ENCODE measurements at places on chromosomes 2 and 18.

DNA sequence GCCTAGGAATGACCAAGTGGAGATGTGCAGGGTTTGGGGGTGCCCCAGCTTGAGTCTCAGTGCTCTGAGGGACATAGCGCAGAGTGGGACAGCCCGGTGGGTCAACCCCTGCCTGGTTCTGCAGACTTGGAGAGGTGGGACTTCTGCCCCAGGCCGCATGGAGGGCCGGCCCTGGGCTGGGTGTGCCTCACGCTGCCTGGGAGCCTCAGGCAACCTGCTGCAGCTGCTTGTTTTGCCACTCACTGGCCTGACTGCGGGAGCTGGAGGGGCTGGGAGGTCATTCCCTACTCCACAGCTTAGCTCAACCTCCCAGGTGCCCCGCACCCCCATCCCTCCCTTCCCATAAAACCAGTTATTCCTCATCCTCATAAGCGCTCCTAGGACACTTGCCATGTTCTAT, 33.1 kb downstream of the ODC1 start:
- DNase-seq = no peak

DNA sequence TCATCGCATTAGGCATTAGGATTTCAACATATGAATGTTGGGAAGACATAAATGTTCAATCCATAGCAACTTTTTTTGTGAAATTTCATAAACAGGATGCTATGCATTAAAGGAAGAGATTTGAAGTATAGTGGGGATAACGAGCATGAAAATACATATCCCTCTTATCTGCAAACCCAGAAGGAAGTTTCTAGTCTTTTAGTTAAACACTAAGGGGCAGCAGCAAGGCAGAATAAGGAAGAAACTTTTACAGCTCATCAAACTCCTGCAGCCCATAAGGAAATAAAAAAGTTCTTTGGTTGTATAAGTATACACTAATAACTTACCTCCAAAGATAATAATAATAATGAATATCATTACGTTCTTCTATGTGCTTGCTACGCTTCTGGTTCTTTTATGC, 81.5 kb downstream of the CD226 start:
- DNase-seq = no peak

DNA sequence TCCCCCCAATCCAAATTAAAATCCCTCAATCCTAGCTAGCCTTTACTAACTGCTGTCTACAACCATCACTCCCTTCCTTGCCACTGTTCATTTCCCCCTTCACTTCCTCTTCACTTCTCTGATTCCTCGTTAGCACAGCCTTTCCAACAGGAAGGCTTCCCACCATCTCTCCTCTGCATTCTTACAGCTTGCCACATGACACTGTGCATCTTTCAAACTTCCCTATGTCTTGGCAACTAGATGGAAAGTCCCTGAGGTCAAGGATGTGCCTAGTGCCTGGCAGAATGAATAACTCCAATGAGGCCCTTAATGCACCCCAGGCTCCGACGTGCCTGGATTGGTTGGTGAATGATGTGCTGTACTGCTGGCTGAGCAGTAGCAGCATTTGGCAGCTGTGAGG, 15.2 kb downstream of the SAP130 start:
- DNase-seq = peak; percentile 12

- DNase-seq = no peak
These were observed 105.8 kb upstream of the SPOPL start for GRCh38 chr2:138395565-138396306.

DNA sequence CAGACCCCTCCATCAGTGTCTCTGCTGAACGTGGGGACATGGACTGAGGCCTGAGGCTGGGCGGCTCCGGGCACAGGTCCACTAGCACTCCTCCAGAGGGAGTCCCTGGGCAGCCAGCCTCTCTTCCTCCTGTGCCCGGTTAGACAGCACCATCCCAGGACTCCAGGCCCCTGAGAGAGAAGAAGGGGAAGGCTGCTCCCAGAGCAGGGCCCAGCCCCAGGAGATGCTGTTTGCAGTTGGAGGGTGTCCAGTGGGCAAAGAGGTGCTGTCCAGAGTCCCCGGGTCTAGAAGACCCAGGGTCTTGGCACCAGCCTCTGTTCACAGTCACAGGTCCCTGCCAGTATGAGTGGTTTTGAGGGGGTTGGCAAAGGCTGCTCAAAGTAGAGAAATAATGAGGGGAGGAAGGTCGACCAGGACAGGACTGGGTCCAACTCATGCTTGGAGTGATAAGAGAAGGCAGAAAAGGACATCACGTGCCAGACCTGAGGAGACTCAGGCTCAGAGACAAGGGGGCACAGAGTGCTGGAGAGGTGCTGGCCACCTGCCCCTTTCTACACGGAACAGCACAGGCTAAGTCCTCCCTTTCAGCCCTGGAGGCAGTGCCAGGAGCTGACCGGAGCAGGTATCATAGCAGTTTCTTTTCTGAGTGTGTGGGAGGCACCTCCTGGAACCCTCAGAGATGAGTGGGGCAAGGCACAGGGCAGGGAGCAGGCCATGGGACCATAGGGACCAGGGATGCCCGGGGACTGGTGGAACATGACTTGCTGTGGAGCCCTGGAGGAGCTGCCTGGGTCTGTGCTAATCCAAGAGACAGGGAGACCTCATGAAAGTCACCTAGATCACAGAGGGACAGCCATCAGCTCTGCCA, 21.1 kb downstream of the CRACDL start:
- DNase-seq = no peak

GRCh38 chr2:120572226-120572625, 163.4 kb upstream of the GLI2 start:
- no peak for DNase-seq

DNA sequence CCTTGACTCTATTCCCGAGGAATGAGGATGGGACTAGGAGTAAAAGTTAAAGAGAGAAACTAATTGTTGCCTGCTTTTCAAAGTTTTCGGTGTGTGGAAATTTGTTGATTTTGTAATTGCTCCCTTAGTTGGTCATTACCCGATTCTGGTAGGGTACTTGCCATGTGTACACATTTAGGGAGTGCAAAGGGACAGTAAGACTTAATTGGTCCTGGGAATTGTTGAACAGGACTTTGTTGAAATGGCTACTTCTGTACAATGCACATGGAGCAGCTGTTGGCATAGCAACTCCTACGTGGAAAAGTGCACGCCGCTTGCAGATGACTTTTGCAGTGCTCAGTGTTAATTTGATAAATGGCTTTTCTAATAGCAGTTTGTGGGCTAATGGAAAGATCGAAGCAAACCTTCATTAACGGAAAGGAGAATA, 22.9 kb downstream of the EPAS1 start:
- DNase-seq = no peak

- peak; percentile 77 for DNase-seq
These were observed 1.5 kb upstream of the GPBAR1 start for GRCh38 chr2:218259099-218259961.

DNA sequence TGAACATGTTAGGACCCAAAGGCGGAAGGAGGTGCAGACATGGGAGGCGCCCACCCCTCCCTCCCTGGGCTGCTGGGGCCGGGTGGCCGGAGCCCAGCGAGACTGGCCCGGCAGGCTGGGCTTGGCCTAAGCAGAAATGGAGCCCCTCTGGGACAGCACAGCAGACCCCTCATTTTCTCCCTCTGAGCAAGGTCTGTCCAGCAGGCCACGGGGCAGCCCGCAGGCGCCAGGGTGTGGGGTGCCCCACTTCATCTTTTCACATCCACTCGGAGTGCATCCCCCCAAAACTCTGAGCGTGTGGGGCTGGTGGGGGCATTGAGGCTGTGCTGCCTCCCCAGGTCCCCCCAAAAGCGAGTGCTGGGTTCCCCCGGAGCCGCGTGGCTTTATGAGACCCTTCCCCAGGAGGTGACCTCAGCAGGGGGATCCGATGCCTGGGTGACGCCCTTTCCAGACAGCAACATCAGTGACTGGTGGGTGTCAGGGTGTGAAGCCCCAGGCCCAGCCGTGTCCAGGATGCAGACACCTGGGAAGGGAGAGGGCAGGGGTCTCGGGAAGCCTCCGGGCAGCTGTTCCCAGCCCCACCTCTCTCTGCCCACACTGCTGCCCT, 36.7 kb upstream of the GPC1 start:
- DNase-seq = no peak

- no peak for DNase-seq
These were observed 37.0 kb downstream of the LBH start for GRCh38 chr2:30268296-30268871.

DNA sequence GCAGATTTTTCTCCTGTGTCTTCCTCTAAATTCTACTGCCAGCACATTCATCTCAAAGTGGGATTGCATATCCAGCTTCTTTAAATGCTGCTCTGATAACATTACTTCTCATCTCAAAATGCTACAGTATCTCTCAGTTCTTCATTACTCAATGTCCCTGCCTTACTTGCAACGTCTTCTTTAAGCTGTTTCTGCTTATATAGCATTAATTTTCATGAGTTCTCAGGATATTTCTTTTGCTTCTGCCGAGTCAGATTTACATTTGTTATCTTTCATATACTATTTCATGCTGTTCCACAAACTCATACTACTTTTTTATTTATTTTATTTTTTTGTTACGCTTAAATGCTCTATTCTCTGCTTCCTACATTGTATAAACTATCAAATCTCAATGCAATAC, 1223.5 kb upstream of the FAM98A start:
- no peak for DNase-seq

GRCh38 chr2:16744521-16744920, 78.9 kb upstream of the CYRIA start:
- no peak for DNase-seq

DNA sequence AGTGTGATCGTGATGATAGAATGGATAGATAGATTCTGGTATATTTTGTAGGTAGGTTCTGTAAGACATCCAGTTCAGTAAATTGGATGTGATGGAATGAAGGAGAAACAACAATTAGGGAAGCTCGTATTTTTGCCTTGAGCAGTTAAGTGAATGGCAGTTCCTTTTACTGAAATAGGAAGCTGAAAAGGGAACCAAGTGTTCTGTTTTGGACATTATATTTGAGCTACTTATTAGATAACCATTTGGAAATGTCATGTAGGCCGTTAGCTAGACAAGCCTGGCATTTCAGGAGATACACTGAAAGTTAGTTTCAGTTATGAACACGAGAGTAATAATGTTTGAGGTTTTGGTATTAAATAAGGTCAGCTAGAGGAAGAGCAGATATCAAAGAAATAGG, 41.5 kb downstream of the MARCHF7 start:
- DNase-seq = peak; percentile 76

GRCh38 chr2:136242687-136243277, 124.8 kb upstream of the CXCR4 start:
- DNase-seq = no peak

DNA sequence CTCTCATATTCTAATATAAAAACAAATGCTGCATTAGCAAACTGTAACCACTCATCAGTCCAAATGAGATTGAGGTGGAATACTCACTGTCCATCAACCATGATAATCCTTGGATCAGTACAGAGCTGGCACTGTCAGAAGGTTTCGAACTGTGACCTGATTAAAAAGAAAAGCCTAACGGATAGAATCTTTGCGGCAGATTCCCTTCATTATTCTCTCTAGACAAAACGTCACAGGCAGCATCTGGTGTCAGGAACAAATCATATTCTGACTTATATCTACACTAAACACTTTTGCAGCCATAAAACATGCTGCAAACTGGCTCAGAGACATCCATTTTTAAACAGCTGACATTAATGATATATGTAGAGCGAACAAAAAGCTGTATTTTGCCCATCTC, 677.7 kb upstream of the NXPH2 start:
- DNase-seq = no peak

DNA sequence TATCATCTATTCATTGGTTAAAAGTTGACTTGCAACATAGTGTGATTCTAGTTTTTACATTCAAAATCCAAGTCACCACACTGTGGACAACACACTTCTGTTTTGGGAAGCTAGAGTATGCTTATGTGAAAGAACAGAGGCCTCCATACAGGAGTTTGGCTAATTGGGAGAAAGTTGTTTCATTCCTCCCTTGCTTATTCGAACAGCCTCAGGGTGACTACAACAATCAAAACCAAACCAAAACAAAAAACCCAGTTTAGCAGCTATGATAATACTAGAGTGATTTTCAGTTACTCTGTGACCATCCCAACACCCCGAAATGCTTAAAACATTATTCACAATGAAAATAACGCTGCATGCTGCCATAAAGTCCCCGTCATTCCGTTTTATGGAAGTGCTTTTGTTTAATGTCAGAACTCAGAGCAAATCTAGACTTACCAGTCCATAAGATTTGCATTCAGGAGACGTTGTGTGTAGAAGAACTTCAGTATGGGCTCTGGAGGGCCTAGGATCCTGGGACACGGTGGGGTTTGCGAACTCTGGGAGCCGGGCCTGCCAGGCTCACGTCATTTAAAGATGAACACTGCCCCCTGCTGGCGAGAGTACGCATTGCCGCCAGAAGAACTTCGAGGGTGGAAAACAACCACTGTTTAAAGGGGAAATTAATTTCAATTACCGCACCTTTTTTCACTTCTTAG, 111.4 kb downstream of the FTCDNL1 start:
- DNase-seq = peak; percentile 78

- DNase-seq = no peak
These were observed 4.3 kb upstream of the ARHGEF4 start for GRCh38 chr2:130832296-130832940.

- no peak for DNase-seq
These were observed 1.3 kb downstream of the TANC1 start for GRCh38 chr2:158969715-158970240.

- no peak for DNase-seq
These were observed 825.2 kb upstream of the SALL3 start for GRCh38 chr18:78154444-78154843.

- DNase-seq = peak; percentile 16
These were observed 857 bp upstream of the INHBB start for GRCh38 chr2:120344976-120345581.

GRCh38 chr2:239119346-239120126, 271.7 kb downstream of the TWIST2 start:
- DNase-seq = no peak

DNA sequence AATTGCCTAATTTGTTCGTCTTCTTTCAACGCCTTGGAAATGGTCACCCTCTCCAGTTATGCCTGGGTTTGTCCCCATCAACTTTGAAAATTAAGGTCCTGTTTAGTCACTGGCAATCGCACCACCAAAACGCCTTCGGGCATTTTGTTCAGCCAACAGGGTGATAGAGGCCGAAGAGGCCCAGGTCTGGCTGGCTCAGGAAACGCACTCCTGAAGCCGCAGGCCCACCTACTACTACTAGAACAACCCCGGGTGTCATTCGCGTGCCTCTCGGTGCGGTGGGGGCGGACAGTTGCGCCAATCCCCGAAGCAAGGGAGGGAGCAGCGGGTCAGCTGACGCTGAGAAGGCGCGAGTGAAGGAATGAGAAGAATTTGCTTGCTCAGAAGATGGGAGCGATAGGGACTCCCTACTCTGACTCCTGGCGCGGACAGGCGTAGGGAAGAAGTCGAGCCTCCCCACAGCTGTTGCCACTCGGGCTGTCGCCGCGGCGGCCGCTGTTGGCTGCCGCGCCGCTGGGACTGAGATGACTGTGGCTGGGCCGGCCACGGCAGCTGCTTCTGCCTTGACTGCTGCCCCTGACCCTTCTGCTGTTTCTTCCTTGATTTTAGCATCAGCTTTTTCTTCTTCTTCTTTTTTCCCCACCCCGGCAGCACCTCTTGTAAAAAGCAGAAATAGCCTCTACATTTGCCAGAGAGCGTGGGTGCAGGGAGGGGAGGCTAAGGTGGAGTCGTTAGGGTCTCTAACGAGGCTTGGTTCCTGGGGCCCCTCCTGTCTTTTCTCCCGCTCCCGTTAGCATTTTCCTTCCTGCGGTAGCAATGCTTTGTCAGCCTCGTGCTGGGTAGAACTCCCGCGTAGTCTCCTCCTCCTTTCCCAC, 387.6 kb downstream of the FIGN start:
- DNase-seq = peak; percentile 29
